ENCODE measurements at places on chromosomes 6 and 20.

GRCh38 chr6:157070403-157071107 is 252.8 kb downstream of the TMEM242 start:
- no peak for DNase-seq

GRCh38 chr6:98880486-98880885 is 46.1 kb downstream of the POU3F2 start:
- no peak for DNase-seq

DNA sequence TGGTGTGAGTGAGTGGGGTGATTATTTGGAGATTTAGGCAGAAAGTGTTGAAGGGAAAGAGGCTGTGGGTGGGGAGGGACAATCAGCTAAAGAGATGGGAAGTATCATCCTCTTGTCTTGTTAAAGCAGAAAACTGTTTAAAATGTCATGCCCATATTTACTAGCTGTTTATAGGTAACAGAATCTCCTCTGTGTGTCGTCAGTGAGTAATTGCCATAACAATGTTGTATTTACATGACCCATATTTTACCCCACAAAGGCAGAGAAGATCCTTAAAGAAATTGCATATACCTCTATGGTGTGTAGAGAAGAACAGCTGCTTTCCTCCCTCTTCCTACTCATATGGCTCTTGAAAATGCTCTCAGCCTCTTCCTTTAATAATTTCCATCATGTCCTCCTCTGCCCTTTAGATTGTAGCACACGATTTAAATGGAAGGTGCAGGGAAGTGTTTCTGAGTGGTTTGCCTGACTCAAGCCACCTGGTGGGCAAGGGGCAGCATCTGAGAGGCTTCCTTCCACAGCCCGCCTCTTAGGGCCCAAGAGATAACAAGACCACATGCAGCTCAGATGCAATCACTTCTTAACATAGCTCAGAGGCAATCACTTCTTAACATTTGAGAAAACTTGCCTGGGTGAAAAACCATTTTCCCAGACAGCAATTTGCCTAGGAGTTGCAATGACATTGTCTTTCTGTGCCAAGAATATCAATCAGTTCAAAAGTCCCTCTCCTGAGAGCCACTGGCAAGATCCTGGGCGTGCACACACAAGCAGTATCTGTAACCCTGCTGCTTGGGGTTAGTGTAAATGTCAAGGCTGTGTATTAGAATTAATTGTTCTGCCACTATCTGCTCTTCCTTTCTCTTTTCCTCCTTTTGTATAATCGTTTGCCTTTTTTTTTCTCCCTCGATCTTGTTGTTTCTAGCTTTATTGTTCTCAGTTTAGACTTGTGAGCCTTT is 44.1 kb upstream of the EDN1 start:
- no peak for DNase-seq

- no peak for DNase-seq
Measured at GRCh38 chr6:14254505-14254904, 136.9 kb downstream of the CD83 start.

- DNase-seq: no peak
Measured at GRCh38 chr6:147184379-147184778, 19.8 kb upstream of the STXBP5 start.

DNA sequence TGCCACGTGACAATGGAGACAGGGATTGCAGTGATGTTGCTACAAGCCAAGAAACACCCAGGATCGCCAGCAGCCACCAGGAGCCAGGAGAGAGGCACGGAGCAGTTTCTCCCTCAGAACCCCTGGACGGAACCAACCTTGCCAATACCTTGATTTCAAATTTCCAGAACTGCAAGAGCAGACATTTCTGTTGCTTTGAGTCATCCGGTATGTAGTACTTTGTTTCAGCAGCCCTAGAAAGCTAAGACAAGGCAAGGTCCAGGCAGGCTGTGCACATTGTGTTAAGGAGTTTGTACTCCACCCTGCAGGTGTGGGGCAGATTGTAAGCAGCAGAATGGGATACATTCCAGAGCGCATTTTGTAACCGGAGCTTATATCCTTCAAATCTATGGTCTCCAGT is 48.3 kb downstream of the TRERF1 start:
- no peak for DNase-seq

GRCh38 chr6:52176550-52176949 is 9.6 kb upstream of the IL17A start:
- no peak for DNase-seq

DNA sequence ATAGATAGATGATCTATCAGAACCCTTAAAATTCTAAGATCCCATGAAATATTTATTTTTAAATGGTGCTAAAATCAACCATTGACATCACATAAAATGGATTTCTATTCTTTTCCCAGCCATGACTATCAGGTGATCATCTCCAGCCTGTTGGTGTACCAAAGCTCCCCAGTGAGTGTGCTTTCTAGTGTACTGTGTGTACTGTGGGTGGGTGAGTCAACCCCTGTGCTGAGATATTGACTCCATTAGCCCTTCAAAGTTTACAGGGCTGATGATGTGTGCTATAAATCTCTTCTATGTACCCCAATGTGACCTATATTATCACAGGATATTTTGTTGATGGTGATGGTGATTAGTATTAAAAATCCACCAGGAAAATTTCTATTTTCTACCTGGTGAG is 344.6 kb downstream of the MMUT start:
- DNase-seq: no peak

DNA sequence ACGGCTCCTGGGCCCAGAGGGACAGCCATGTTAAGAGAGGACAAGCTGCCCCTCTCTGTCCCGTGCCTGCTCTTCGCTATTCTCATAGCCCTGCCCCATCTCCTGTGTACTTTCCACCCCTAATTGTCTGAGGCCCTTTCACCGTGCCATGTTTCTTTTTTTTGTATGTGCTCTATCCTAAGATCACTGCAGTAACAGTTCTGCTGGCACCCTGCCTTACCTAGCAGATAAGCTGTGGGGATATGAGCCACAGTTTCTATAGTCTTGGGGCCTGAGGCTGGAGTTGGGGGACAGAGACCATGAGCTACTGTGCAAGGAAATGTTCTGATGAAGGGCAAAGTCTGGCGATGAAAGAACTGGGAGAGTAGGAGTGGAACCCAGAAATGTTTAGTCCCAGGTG is 269.5 kb upstream of the CITED2 start:
- no peak for DNase-seq

DNA sequence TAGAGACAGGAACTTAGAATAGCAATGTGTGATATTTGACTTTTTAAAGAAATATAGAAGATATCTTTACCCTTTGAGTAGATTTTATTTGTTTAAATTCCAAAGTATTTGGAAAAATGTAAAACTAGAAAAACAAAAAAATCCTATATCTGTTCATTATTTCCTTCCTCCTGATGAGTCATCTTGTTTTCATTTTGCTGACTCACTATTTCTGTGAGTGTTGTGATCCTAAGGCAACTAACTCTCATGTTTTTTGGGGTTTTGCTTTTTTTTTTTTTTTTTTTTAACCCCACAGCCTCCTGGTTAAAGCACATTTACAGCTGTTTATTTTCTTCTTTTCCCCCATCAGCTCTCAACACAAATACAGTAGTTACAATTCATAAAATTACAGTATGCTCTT is 37.8 kb upstream of the THEMIS start:
- no peak for DNase-seq

GRCh38 chr6:163419413-163420288 is 5.1 kb downstream of the QKI start:
- no peak for DNase-seq

- no peak for DNase-seq
Measured at GRCh38 chr6:46903175-46903574, 18.6 kb downstream of the ADGRF5 start.
